ENCODE measurements at places on chromosomes 5 and 9.

- DNase-seq: no peak
Observed at GRCh38 chr5:35819668-35820067, 37.0 kb upstream of the IL7R start.

DNA sequence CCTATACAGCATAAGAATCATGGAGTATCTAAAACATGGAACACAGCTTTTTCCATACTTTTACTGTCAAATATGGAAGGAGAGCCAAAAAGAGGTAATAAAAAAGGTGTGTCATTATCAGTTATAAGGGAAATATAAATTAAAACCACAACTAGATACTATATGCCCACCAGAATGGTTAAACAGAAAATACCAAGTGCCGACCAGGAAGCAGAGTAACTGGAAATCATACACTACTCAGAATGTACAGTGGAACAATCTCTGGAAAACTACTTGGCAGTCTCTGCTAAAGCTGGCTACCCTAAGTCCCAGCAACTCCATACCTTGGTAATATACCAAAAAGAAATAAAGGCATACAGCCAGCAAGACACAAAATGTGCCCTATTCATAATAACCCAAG lies 2.4 kb downstream of the PAIP1 start:
- DNase-seq: no peak

- no peak for DNase-seq
Observed at GRCh38 chr9:33344145-33344544, 53.8 kb downstream of the NFX1 start.

DNA sequence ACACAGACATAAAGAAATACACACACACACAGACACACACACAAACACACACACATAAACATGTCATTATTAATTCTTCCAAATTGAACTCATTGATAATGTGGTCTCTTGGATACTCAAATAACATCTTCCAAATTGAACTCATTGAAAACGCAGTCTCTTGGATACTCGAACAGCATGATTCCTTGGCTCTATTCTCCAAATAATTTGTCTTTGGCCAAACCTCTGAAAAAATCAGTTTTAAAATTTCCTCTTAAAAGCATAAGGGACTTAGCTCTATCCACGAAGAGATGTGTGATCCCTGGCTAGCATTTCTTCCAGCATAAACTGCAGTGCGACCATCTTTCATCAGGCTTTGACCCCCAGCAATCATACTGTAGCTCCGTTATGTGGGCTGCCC lies 296.6 kb downstream of the IRX2 start:
- DNase-seq: no peak

Data from NCI-H82 (cell line).